ENCODE measurements at places on chromosomes 6 and 20.

- no peak for DNase-seq
Measured at GRCh38 chr6:75796723-75797122, 47.7 kb downstream of the MYO6 start.

- DNase-seq = no peak
Measured at GRCh38 chr6:162343198-162343935, 384.2 kb downstream of the PRKN start.

DNA sequence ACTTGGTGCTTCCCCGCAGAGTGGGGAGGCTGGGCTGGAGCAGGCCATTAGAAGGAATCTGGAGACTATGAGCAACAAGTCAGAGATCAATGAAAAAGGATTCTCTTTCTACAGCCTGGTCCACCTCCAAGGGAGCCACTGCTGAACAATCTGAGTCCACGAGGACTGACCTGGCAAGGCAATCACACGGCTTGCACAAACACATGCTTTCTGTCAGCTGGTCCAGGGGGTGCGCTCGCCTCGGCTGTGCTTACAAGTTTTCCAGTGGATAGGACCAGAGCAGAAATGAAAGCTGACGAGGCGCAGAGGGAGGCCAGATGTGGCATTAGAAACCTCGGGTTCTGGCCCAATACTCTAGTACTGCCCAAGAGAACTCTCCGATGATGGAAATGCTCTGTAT is 18.1 kb downstream of the KCNK5 start:
- DNase-seq = no peak

DNA sequence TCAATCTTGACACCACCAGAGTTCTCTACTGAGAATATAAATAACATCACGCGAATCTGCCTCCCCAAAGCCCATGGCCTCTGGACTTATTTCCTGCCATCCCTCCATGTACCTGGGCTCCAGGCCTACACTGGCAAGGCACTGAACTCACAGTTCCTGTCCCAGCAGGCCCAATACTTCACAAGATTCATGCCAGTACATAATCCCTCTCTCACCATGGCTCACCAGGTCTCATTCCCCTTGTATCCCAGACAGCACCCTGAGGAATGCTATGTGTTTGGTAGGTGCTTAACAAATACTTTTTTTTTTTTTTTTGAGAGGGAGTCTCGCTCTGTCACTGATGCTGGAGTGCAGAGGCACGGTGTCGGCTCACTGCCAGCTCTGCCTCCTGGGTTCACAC is 1.9 kb downstream of the KIF16B start:
- DNase-seq = no peak

- DNase-seq = no peak
Measured at GRCh38 chr6:34285448-34286164, 36.8 kb upstream of the SMIM29 start.

- DNase-seq = no peak
Measured at GRCh38 chr20:59141818-59142581, 21.6 kb upstream of the ZNF831 start.

DNA sequence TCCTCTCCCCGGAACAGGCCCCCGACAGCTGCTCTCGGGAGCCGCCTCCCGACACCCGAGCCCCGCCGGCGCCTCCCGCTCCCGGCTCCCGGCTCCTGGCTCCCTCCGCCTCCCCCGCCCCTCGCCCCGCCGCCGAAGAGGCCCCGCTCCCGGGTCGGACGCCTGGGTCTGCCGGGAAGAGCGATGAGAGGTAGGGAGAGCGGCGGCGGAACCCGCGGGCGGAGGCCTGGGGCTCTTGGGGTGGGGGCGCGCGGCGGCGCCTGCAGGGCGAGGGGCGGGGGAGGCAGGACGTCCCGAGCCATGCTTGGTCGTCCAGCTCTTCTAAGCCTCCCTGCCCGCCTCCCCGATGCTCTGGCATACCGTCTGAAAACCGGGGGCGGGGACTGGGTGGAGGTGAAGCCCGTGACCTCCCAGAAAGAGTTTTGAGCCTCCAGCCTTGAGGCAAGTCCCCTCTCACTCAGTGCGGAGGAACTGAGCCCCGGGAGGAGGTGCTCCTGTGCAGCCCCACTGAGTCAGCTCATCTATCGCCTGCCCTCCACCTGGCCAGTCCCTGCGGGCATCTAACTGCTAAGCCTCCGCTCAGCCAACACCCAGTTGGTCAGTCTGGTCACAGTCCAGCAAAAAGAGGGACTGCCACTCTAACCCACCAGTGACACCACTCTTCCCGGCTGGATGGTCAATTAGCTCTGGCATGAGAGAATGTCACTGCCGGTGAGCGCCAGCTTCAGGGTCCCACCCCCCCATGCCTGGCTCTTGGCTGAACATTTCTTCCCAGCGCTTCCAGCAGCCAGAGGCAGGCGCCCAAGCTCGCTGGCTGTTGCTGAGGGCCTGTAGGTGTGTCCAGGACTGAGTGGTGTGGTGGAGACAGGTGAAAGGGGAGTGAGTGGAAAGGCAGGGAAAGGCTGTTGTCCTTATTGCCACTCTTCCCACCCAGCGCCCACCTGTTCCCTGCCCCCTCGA is 482 bp downstream of the DDR1 start:
- no peak for DNase-seq

DNA sequence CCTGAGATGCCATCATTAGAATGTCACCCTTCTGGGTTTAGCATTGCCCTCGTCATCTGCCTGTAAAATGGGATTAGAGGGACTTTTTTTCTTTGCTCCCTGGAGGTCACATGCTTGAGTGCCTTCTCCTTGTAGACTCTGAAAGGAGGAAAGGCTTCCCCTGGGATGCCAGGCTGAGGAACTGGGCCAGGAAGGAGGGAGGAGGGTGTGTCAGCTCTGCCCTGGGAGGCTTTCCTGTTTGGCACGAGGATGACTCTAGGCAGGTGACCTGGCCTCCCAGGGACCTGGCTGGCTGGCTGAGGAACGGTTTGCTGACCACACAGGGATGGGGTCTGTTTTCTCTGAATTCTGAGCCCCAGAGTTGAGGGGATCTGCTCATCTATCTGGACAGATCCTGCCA is 137.9 kb upstream of the RNF24 start:
- DNase-seq = no peak

GRCh38 chr20:51738877-51739447 is 29.2 kb downstream of the ATP9A start:
- no peak for DNase-seq

DNA sequence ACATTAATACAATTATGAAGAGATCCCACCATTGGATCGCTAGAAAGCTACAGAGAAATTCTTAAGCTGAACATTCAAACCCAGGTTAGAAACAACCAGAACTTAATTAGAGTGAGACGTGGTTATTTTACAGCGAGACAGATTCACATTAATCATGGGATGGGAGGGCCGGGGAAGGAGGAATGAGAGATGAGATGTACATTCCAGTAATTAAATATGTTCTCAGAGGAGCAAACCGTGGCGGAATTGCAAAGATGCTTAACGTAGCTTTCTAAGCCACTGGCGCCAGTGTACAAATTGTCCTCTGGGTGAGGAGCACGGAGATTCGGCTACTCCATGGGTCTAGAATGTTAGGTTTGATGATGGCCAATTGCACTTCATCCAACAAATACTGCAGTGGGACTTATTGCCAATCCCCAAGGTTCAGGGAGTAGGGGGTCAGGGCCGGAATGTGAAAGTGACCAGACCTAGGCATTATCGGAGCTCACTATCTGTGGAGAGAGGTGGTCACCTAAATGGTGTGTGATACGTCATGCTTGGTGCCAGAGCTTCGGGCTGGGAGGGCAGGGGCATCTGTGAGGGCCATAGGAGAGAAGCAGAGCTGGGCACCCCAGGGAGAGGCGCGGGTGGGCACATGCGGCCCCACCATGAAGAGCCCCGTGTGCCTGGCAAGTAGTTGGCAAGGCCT is 114.7 kb downstream of the EDN3 start:
- no peak for DNase-seq

DNA sequence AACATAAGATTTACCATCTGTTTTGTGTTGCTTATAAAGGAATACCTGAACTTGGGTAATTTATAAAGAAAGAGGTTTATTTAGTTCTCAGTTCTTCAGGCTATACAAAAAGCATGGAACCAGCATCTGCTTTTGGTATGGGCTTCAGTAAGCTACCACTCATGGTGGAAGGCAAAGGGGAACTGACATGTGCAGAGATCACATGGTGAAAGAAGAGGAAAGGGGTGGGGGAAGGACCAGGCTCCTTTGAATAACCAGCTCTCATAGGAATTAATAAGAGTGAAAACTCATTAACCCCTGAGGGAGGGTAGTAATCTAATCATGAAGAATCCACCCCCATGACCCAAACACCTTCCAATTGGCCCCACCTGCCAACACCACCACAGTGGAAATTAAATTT is 89.5 kb upstream of the TMEM170B start:
- no peak for DNase-seq

- DNase-seq = no peak
Measured at GRCh38 chr20:23601715-23602114, 4.0 kb downstream of the CST9 start.

DNA sequence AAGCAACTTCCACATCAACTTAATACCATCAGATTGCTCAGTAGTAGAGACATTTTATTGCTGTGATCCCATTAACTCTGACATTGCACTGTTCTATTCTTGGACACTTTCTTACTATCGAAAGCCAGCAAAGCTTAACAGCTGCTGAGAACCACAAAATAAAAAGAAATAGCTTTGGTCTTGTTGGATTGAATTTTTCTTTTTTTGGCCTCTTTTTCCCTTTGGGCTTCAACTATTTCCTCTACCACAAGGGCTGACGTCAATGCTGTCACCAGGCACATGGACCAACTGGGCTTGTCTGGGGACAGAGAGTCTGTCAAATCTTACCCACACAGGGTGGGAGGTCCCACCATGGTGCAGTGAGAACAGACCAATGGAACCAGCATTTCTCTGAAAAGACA is 63.4 kb upstream of the ENPP5 start:
- DNase-seq = no peak

DNA sequence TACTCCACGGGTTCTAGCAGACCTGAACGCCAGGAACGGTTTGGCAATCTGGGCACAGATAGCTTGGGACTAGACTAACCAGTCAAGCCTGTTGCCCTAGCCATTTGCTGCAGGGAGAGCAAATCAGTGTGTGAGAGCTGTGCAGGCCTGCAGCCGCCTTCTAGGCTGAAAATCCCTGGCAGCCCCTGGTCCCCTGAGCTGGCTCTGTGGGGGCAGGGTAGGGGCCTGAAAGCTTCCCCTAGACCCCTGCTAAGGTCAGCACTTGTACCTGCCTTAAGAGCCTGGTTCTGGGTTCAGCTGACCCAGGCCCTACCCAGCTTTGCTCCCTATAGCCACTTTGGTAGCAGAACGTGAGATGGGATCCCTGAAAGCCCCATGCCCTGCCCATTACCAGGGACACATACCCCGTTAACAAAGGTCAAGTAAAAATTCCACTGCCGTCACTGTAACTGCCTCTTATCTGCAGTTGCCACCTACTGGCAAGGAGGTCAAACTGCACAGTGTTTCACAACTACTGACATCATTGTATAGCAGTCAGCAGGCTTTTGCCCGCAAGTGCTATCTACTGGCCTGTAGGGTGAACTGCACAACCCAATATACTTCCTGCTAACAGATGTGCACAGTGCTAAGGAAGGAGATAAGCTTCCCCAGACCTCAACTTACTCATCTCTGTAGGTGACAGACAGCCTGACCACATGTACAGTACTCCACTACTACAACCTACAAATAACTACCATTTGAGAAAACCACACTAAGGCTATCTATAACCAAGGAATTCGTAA is 95.1 kb upstream of the OLIG3 start:
- no peak for DNase-seq

GRCh38 chr6:134073161-134073560 is 20.7 kb upstream of the SLC2A12 start:
- no peak for DNase-seq

- no peak for DNase-seq
Measured at GRCh38 chr6:127207591-127208120, 59.0 kb upstream of the RNF146 start.

GRCh38 chr6:15398633-15399275 is 152.9 kb downstream of the JARID2 start:
- DNase-seq = no peak
